ENCODE measurements at places on chromosomes 16 and 17. TPM values are rescaled to one million over a fixed set of nuclear protein-coding genes. Genes with fewer than 3 reads are reported as not detected.

Gene SP6
- total RNA-seq, result 0.13 TPM

Gene NKIRAS2
- 40.1 TPM for total RNA-seq

Gene KRTAP4-12
- not detected for total RNA-seq

Gene SPATA32
- total RNA-seq, result not detected

Gene GNG13
- total RNA-seq, result not detected

Gene HOXB6
- 5.3 TPM for total RNA-seq

Gene KRTAP4-9
- not detected for total RNA-seq

Gene HS3ST4
- 0.12 TPM for total RNA-seq

Gene C16orf54
- total RNA-seq, result 0.93 TPM

Gene YPEL3
- total RNA-seq, result 76.9 TPM

Gene ARHGDIG
- 2.3 TPM for total RNA-seq

Gene ZP2
- total RNA-seq, result not detected

Gene DPEP2
- 1.0 TPM for total RNA-seq

Gene TPSB2
- 142 TPM for total RNA-seq

Gene XAF1
- total RNA-seq, result 40.9 TPM

Gene PRKCA
- 89.0 TPM for total RNA-seq

Gene EPN3
- total RNA-seq, result not detected

Gene NPIPA2
- total RNA-seq, result 2.8 TPM

Gene INTS2
- total RNA-seq, result 16.9 TPM

Gene KRT33B
- total RNA-seq, result not detected

Gene SPNS3
- not detected for total RNA-seq

Gene CCL3
- total RNA-seq, result not detected

Gene NLRC5
- 20.1 TPM for total RNA-seq

Gene KCNAB3
- 0.58 TPM for total RNA-seq

Gene ACE
- 4.8 TPM for total RNA-seq

Gene KRTAP4-5
- total RNA-seq, result not detected

Gene PLA2G10
- not detected for total RNA-seq

Gene HEXIM1
- 48.3 TPM for total RNA-seq

Gene SLC16A13
- total RNA-seq, result 0.58 TPM

Gene NOXO1
- not detected for total RNA-seq

Gene SLC5A11
- not detected for total RNA-seq

Gene UTS2R
- total RNA-seq, result not detected

Gene IQCK
- 13.7 TPM for total RNA-seq

Gene PRSS21
- not detected for total RNA-seq

Gene IRX5
- not detected for total RNA-seq

Gene ADAM11
- 1.3 TPM for total RNA-seq

Gene TRPV3
- 0.73 TPM for total RNA-seq

Gene PPL
- total RNA-seq, result 82.5 TPM

Gene CETP
- total RNA-seq, result not detected

Gene PPP1R27
- total RNA-seq, result not detected
